Skin of body (tissue), 3 donors: ENCODE measurements at places on chromosomes 12 and 14.

DNA sequence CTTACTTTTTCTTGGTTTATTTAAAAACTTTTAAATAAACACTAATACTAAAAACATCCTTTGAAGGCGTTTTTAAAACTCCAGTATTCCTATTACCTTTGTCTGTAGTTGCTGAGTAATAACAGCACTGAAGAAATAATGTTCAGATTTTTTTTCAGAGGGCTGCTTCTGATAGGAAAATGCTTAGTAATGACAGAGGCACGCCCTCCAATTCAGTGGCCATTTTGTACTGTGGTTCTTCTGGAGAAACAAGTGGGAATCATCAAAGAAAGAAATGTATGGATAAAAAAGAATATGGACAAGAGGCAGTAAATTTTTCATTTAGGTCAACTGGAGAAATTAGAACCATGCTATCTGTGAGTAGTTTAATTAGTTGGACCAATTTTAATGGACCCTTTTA lies 13.6 kb downstream of the VEZT start:
- no peak for DNase-seq

- peak; percentile 68 for DNase-seq
Measured at GRCh38 chr12:24948420-24948756, 513 bp downstream of the BCAT1 start.

- DNase-seq, result peak; percentile 100
Measured at GRCh38 chr12:56565510-56566101, 44.0 kb downstream of the RBMS2 start.

DNA sequence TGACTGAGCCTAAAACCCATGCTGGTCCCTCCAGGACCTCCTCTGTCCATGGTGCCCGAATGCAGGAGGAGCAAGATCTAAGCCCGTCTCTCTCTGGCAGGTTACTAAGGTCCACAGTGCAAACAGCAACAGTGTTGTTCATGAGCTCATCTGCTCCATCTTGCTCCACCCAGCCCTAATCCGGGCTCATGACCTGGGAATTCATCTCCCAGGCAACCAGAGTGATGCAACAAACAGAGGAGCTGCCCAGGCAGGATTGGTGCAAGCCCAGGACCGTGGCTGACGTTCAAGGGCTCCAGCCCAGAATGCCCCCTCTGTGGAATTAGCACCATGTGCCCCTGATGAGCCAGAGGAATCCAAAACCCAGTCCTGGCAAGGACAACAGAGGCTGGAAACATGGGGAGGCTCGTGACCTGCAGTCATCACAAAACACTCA lies 29.9 kb downstream of the HSPB8 start:
- DNase-seq, result peak; percentile 45

GRCh38 chr12:47864646-47865235 lies 40.1 kb downstream of the VDR start:
- DNase-seq, result no peak

DNA sequence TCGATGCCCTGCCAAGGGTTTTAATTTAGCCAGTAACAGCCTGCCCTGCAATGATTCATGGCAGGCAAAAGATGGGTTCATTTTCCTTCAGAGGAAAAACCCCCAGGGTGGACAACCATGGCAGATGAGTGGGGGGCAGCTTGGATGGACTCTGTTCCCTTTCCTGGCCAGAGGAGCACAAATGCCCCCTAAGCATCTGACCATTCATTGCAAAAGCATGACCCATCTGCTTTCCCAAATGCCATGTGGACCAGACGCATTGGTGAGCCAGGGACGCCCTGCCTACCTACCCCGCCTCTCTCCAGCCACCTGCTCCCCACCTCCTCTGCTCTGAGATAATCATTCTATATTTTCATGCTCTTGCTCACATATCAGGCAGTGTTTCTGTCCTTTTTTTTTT lies 281.9 kb downstream of the DPF3 start:
- no peak for DNase-seq

DNA sequence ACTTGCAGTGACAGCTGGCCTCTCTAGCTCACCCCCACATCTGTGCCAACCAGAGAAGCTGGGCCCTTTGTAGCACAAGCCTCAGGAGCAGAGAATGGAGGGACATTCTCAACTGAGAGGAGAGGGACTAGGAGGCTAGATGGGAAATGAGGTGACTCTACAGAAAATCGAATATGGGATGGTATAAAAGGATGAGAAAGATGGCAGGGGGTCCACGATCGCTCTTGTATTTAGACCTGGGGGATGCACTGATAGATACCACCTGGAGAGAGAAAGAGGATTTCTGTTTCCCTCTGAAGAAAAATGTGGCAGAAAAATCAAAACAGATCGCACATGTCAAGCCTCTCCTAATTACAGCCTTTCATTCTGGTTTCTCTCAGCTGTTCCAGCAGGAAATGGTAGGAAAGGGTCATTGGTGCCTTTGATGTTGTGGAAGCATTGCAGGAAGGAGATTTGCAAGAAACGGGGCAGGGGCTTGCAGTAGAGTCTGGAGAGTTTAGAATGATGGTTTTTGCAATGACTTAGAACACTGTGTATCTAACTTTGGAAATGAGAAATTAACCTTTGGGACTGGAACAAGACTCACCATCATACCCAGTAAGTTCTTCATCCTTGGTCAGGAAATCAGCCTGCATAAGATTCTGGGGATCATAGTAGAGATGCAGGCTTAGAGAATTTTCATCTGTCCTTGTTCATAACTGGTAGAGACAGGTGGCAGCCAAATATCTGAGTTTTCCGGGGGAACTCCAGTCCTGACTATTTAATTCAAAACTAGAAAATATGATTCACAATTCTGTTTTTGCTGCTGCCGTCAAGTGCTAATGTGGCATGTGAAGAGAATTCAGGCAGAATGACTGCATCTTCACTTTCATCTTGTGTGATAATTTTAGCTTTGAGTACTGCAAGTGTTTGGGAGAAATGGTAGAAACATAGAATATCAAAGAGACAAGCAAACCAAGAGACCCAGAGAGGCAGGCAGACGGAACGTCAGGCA lies 98.8 kb downstream of the DAD1 start:
- DNase-seq, result no peak

GRCh38 chr12:67043771-67044170 lies 225.4 kb upstream of the CAND1 start:
- no peak for DNase-seq

GRCh38 chr12:18224745-18225144 lies 36.6 kb upstream of the PIK3C2G start:
- peak; percentile 14 for DNase-seq

DNA sequence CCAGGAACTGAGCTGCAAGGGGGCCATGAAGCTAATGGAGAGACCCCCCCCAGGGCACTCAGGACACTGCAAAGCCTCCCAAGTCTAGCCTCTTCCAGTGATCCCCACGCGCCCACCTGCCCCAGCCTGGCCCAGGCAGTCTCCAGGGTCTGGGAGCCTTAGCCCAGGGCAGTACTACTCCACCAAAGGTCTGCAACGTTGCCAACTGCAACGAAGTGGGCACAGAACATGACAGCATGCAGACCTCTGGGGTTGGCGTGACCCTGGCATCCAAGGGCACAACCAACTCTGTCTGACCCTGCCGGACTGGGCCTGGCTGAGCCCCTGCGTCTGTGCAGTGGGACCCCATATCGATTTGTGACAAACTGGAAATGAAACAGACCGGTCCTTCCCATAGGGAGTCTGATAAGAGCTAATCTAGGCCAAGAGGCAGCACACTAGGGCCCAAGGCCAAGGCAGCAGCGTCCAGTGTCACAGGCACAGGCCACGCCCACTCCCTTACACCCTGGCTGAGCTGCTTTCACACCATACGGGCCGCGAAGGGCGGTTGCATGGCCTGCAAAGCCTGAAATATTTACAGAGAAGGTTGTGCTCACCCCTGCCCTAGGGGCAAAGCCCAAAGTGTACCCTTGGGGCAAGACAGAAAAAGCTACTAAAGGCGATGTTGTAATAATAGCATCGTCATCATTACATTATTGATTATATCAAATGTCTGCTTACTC lies 76.7 kb downstream of the NCOR2 start:
- DNase-seq, result peak; percentile 32

DNA sequence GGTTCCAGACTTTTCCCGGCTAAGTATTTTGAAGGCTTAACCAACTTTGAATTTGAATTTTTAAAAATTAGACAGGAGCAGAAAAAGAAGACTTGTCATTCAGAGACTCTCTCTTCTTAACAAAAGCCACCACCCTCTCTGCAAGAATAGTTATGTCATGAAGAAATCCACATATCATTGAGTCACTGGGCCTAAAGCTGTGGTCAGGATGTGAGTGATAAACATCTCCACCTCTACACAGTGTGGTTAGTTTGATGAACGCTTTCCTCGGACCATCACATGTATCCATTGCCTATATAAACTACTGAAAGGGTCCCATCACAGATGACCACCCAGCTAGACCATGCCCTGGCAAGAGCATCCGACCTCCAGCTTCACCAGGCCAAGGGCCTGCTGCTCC lies 226.1 kb downstream of the KSR2 start:
- DNase-seq, result no peak

DNA sequence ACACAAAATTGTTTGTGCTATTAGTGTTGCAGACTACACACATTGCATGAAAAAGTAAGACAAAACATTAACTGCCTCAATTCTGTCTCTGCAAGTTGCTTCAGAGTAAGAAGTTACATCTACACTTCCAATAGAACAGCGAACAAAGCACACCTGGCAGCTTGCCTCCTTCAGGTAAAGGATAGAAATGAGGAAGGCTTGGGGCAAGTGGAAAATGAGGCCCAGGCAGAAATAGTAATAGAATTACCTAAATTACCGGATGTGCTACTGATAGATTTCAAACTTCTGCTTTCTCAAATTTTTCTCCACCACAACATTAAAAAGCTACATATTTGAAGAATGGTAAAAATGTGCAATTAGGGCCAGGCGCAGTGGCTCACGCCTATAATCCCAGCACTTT lies 37.7 kb downstream of the CCDC175 start:
- DNase-seq, result no peak

DNA sequence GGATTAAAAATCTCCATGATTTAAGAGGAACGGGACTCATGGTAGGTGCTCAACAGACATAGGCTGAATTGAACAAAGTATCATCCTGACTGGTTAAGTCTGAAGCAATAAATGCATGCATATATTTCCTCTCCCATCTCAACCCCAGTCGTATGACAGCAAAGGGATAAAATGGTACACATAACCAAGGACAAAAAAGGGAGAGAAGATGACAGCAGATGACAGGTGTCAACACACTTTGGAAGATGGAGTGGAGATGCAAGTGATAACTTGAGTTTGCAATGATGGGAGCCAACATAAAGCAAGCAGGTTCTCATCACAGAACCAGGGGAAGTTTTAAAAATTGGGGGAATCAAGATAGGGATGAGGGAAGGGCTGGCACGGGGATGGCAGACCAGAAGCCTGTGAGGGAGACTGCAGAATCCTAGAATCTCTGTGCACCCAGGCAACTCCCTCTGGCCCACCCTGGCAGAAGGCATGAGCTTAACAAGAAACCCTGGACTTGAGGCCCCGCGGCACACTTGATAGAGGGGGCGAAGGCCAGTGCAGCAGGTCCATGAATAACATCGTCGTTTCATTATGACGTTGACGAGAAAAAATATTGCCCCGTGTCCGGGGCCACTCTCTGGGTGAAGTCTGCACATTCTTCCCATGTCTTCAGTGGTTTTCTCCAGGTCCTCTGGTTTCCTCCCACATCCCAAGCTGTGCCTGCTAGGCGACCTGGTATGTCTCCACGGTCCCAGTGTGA lies 5.0 kb downstream of the C1RL start:
- no peak for DNase-seq

DNA sequence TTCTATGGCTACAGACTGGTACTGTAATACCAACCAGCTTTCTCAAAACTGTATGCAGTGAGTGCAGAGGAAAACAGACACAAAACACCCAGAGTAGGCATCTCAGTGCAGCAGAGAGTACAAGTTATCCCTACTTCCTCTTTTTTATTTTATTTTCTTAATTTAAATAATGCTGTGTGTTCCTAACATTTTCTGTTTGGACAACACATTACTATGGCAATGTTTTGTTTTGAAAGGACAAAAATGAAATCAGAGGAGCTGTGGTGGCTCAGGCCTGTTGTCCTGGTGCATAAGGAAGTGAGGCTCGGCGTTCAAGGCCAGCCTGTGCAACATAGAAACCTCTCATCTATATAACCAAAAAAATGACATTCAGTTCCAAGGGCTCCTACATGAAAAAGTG lies 33.7 kb upstream of the SELPLG start:
- DNase-seq, result no peak

- DNase-seq, result peak; percentile 76
Measured at GRCh38 chr14:53620317-53620716, 336.3 kb downstream of the BMP4 start.

DNA sequence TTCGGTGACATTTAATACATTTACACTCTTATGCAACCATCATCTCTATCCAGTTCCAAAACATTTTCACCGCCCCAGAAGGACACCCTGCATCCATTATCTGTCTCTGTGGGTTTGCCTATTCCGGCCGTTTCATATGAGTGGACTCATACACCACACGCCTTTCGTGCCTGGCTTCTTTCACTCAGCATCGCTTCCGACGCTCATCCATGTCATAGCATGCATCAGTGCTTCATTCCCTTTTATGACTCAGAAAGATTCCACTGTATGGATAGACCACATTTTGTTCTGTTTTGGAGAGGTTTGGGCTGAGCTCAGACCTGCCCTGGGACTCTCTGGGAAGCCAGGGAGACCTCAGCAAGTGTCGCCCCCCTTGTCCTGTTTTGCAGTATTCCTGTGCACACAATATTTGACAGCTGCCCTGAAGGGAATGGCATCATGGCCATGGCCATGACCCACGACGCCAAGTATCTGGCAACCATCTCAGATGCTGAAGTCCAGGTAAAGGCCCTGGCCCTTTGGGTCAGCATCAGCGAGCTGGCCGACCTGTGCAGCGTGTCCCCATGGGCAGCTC lies 23.8 kb downstream of the CFAP251 start:
- DNase-seq, result no peak

DNA sequence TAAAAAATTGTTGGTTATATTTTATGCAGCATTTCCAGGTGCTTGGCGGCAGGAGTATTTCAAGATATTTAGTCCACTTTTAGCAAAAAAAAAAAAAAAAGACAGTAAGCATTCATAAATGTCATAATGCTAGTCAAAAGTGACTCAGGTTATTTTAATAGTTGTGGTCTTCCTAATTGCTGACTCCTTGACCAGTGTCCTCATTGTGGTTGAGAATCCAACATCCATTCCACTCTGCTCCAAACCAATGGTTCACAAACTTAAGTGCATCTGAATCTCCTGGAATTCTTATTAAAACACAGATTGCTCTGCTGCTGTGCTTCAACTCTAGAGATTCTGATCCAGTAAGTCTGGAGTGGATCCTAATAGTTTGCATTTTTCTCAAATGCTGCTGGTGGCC lies 71.4 kb downstream of the AKAP6 start:
- no peak for DNase-seq

DNA sequence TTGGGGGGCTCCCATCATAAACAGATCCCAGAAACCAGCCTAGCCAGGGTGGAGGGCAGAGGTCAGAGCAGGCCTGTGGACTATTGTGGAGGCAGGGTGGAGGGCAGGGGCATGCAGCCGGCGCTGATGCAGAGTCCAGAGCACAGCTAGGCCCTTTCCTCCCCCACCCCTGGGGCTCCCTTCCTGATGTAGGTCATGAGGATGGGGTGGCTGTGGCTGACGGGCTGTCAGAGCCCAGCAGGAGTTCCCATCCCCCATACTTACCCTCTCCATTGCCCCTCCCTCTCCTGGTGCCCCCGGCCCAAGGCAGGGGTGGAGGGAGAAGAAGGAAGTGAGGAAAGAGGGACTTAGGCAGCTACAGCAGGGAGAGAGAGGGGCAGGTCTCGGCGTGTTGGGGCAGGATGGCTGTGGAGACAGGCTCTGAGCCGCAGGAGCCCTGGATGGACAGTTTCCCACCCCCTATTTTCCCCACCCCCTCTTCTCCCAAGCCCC lies 5.7 kb upstream of the ZNF385A start:
- no peak for DNase-seq
